ENCODE measurements at places on chromosomes 2 and 18. TPM values are rescaled to one million over a fixed set of nuclear protein-coding genes. Genes with fewer than 3 reads are reported as not detected.

The CYP26B1 gene
- polyA plus RNA-seq = 16.9 TPM

The ACMSD gene
- 49.0 TPM for polyA plus RNA-seq

The IL36A gene
- not detected for polyA plus RNA-seq

The HEATR5B gene
- polyA plus RNA-seq = 23.3 TPM

The GAREM2 gene
- 6.3 TPM for polyA plus RNA-seq

The HES6 gene
- polyA plus RNA-seq = 9.2 TPM

The CCDC121 gene
- 11.4 TPM for polyA plus RNA-seq

The TCF7L1 gene
- polyA plus RNA-seq = 58.2 TPM

GRCh38 chr2:122486705-122487415 lies 731.4 kb downstream of the TSN start:
- DNase-seq = no peak

DNA sequence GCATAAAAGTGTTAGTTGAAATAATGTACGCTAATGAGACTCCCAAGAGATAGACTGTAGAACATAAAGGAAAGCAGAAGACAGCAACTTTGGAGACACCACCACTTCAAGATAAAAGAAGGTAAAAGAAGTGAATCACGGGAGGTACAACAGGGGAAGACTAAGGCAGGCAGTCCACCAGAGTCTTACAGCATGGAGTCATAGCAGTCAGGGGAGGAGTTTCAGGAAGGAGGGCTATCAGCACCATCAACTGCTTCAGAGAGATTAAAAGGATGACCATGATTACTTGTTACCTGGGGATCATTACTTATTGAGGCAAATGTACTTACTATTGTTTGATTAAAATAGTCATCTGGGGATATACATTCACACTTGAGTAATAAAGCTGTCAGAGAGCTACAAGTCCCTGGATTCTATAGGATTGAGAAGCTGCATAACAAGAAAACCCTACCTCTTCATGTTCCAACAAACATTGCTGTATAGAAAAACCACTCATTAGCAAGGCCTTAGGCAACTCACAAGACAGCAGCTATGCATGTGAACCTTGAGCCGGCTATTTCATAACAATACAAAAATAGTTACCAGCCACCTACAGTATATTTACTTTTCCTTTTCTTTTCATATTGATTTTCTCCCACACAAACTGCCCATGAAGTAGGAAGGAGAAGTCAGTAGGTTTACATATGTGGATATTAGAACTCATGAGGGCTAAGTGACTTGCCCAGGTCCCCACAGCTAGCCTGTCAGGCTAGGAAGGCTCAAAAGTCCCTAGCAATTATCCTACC lies 101.7 kb downstream of the PDE11A start:
- no peak for DNase-seq

DNA sequence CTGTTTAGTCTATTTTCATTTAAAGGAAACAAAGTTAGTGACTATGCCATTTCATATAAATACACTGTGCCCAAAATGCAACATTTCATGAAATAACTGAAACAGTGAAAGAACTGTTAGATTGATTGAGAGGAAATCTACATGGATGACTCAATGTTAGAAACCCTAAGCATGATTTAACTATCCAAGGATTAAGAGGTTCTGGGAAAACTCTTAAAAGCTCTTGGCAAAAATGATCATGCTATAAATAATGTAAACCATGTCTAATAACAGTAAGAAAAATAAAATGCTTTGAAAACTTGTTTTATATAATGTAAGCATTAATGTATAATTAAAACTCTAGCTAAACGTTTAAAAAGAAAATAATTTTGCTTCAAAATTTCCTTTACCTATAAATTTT lies 23.5 kb downstream of the MMADHC start:
- DNase-seq = no peak

- no peak for DNase-seq
These were observed 41.2 kb upstream of the ATG16L1 start for GRCh38 chr2:233210281-233210680.

GRCh38 chr2:220104871-220105351 lies 477.5 kb downstream of the SLC4A3 start:
- DNase-seq = peak; percentile 23

DNA sequence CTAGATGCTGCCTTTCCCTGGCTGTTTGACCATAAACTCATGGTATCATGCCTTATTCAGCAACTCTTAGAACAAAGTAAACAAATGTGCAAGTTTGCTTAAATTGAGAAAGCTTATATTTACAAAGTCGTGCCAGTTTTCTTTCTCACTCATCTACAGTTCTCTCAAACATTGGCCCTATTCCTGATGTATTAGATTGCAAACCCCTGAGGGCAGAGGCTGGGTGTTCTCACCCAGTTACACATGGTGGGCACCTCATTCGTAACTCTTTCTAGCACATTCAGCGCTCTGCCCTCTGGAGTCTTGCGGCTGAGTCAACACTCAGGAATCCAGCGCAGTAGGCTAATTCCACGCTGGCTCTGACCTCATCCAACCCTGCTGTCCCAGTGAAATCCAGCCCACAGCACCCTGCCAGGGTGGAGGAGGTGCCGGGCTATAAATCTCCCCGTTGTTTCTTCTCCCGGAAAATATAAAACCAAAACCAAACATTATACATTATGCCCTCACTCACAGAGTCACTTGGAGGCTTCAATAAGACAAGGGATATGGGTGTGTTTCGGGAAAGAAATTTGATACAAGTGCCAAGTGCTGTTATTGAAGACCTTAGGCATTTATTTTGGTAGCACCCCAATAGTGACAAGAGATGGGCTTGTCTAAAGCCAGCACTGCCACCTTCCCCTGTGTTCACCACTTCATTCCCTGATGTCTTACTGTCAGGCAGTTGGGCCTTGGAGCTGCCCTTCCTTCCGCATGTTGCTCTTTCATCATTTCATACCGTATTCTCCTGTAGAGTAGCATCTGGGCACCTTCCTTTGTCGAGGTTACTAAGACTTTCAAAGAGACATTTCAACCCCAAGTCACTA lies 287.4 kb downstream of the PRKCE start:
- peak; percentile 83 for DNase-seq

- no peak for DNase-seq
These were observed 36.1 kb downstream of the ADCY3 start for GRCh38 chr2:24883946-24884345.

GRCh38 chr2:186887107-186888090 lies 38.4 kb upstream of the ZSWIM2 start:
- no peak for DNase-seq

DNA sequence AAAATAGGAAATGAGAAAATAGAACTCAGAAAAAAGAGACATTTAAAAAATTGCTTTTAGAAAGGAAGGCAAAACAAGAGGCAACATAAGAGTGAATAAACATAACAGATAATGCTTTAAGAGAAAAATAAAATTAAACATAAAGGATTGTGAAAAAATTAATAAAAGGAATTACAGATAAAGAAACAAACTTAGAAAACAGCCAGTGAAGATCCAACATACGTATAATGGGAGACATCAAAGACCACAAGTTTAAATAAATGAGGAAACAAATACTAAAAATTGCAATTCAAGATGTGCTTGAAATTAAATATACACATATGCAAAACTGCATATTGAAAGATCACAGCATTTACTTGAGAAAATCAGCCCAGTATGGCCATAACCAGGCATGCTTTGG lies 448.9 kb downstream of the NBAS start:
- DNase-seq = peak; percentile 17

DNA sequence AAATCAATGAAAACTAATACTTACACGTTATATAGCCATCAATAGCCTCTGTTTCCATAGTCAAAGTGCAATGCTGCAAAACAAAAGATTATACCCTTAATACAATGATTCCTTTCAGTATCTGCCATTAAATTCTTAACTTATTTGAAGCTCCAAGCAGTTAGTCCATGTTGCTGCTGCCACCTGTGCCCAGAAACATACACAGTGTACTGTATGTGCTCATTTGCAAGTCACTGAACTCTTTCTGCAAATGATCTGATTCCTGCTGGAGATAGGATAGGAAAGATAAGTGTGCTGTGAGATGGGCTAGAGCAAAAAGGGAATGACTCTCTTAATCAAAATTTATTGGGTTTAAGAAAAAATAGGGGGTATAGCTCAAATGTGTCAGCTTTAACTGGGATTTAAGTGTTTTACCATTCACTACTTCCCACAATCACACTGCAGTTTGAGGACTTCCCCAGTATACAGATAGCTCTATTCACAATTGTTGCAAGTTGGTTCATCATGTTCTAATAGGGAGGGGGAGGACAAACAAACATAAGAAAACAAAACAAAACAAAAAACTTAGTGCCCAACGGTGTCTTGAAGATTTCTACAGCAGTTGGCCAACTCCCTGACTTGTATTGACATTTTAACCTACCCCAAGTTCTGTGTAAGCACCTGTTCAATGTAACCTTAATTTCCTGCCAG lies 2.7 kb downstream of the IKZF2 start:
- no peak for DNase-seq

DNA sequence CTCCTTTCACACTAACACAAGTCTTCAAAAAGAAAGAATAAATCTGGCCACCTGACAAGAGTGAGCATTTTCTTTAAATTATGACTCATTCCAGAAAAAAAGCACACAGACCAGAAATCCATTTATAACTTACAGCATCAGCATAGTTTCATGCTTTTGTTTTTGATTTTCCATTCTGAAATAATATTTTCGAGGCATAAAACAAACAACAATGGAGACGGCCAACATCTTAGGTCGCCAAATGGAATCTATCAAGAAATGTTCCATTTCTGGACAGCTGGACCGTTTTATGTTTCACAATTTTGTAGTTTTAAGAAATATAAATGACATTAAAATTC lies 165.4 kb upstream of the ZFP36L2 start:
- DNase-seq = no peak

DNA sequence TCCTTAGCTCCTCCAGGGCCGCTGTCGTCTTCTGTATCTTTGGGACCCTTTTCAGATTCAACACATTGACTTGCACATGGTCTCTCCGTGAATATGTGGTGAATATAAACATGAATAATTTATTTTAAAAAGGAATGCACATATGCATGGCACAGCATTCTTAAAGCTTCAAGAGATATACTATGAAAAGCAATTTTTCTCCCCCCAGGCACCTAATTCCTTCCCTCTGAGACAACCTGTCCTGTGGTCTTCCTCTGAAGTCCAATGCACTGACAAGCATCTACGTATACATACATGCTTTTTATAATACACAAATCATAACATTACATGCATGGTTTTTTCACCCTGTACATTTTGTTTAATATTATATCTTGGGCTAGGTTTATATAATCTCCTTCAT lies 285.1 kb downstream of the MYT1L start:
- DNase-seq = no peak

- no peak for DNase-seq
These were observed 2.5 kb upstream of the KYNU start for GRCh38 chr2:142875010-142875409.

GRCh38 chr18:42052122-42052708 lies 97.2 kb downstream of the PIK3C3 start:
- no peak for DNase-seq

GRCh38 chr2:133362061-133362476 lies 206.2 kb downstream of the NCKAP5 start:
- DNase-seq = no peak

- peak; percentile 65 for DNase-seq
These were observed 83.0 kb upstream of the CHRNA1 start for GRCh38 chr2:174846941-174847938.

DNA sequence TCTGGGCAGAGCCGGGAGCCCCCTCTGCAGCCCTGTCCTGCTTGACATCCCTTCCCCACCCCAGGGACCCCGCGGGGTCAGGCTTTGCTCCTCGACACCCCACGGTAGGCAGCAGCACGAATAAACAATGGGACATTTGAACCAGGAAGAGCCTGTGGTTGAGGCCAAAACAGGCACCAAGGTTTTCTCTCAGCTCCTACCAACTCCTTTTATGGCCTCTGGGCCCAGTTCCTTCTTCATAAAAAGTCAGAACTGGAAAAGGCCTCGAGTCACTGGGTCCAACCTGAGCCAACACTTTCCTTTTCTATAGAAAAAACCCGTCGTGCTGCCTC lies 20.6 kb downstream of the TEX44 start:
- DNase-seq = no peak

DNA sequence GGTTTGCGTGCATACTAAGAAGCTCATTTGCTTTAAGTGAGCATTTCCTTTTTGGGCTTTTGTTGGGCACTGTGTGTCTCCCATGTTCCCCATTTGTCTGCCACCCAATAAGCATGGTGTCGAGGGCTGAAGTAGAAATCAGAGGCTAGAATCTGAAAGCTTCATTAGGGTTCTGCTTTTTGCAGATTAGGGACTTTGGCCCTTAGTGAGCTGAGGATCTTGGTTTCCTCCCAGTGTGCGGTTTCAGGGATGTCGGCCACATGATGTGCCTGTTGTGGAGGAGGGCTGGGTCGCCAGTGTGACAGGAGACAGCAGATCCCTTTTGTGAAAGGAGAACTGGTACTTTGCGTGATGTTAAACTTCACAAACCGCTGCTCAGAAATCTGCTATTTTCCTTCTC lies 41.1 kb downstream of the PLEKHB2 start:
- DNase-seq = no peak

DNA sequence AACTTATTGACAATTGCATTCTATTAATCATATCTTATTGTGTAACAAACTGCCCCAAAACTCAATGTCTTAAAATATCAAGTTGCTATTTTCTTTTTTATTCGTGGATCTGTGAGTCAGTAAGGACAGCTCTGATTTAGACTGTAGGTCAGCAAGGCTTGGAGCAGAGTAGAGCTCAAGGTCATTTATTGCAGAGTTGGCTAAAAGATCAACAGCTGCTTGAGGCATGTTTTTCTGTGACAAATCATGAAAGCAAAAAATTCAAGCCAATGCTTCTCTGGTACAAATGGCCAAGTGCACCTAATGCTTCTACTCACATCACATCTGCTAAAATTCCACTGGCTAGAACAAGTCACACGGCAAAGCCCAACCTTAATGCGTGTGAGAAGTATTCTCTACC lies 497.7 kb upstream of the LRATD1 start:
- DNase-seq = no peak

DNA sequence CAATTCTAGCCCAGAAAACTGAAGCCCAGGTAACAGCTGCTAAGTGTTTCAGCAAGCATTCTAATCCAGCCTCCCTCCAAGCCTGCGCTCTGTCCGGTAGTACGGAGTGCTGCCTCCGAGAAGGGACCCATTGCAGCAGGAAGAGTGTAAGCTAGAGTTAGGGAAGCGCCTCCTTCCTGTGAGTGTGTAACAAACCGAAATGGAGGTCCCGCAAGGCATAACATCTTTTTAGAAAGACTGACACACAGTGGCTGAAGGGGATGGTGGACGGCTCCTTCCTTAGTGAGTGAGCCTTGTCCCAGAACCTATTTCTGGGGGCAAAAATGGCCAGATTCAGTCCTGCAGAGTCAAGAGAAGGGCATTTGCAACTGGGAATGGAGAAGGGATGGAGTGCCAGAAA lies 12.2 kb downstream of the PKDCC start:
- DNase-seq = no peak

GRCh38 chr18:54740136-54740846 lies 88.0 kb upstream of the RAB27B start:
- DNase-seq = no peak

GRCh38 chr2:65345631-65346030 lies 86.8 kb downstream of the SPRED2 start:
- no peak for DNase-seq

DNA sequence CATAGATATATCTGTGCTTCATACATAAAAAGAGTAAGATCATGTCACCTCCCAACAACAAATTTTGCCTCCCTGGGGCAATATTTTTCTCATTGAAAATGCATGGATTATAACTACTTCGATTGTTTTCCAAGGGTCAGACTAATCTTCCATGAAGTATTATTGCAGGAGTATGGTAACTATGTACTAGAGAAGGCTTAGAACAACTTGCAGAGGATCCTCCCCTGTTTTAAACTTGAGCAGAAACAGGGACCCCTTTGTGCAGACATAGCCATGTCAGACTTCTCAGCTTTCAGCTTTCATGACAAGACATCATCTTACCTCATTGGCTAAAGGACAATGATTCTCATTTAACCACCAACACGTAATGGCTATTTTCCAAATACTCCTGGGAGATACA lies 13.2 kb upstream of the RAB27B start:
- no peak for DNase-seq

Data from renal pelvis (tissue), 12 donors.